ENCODE measurements at places on chromosomes 5 and 9.

GRCh38 chr5:80998590-80998979 is 38.4 kb downstream of the RASGRF2 start:
- DNase-seq = no peak

DNA sequence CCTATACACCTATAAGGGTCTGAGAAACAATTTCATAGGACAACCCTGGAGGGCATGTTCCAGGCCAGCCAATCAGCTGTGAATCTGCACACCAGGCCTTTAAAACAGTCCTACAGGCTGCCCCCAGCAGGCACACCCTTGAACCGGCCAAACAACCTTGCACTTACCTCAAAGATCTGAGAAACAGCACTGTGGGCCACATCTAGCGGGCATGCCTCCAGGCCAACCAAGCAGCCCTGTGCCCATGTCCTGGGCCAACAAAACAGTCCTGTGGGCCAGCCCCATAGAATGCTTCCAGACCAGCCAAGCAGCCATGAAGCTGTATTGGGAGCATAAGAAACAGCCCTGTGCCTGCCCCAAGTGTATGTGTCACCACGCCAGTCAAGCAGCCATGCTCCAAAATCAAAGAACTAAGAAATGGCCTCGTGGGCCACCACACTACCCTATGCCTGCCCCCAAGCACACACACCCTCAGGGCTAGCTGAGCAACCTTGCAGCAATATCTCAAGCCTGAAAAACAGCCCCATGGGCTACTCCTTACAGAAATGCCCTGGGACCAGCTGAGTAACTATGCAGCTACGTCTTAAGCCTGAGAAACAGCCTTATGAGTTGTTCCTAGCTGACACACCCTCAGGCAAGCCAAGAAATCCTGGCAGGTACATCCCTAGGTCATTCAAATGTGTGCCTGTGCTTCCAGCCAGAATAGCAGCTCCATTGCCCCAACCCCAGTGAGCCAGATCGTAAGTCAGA is 2243.8 kb upstream of the C9orf72 start:
- no peak for DNase-seq

DNA sequence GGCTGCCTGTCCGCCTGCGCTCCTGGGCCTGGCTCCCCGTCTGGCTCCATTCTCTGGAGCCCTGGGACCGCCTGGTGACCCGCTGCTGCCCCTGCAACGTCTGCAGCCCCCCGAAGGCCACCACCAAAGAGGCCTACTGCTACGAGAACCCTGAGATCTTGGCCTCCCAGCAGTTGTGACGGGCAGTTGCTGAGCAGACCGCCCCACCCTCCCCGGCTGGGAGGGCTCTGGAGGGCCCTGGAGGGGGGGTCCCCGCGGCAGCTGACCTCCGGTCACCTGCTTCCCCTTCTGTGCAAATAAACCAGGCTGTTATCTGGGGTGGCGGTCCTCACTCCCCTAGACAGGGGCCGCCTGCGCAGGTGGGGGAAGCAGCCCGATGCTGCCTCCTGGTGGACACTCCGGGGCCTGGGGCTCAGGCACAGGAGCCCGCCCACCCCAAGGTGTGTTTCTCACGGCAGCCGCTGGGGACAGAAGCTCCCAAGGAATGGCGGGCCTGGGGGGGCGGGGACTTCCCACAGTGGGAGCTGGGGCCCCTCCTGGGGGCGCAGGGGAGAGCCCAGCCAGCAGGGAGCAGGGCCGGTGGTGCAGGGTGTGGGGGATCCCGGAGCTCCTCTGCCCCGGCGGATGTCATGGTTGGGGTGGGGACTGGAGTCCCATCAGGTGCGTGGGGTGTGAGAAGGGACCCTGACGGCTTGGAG is 4.7 kb upstream of the TUBB4B start:
- peak; percentile 59 for DNase-seq

DNA sequence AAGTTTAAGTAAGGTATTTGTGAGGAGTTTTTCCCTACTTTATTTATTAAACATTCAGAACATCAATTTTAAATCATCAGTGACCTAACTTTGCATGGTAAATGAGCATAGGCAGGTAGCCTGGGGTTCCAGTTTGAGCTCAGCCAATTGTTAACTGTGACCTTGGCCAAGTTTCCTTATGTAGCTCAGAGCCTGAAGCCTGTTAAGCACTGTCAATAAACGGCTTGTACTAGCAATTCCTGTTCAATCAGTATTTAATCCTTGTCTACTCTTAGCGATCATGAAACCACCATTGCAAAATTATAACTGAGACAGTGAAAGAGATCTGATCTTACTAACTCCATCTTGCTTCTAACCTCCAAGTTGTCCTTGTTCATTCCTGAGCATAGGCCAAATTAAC is 4.7 kb upstream of the SOWAHA start:
- no peak for DNase-seq

GRCh38 chr5:13580058-13580457 is 364.4 kb downstream of the DNAH5 start:
- DNase-seq = no peak

GRCh38 chr5:17314907-17315471 is 97.6 kb downstream of the BASP1 start:
- peak; percentile 56 for DNase-seq

- no peak for DNase-seq
These were observed 379.4 kb upstream of the RORB start for GRCh38 chr9:74117731-74118130.

DNA sequence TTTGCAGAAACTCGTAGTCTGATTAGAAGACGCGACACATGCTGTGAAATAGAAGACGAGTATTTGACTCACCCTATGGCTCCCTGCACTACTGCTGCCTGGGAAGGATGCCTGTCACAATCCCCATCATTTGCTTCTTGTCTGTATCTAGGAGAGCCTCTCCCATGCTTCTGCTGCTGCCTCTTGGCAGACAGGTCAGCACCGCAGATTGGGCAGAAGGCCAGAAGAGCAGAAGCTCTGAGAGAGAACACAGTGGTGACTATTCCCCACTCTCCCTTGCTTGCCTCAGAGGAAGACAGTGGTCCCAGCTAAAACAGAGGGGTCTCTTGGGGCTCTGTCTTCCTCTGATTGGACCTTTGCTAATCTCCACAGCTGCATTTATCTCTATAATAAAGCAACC is 84.0 kb upstream of the SMIM32 start:
- no peak for DNase-seq

DNA sequence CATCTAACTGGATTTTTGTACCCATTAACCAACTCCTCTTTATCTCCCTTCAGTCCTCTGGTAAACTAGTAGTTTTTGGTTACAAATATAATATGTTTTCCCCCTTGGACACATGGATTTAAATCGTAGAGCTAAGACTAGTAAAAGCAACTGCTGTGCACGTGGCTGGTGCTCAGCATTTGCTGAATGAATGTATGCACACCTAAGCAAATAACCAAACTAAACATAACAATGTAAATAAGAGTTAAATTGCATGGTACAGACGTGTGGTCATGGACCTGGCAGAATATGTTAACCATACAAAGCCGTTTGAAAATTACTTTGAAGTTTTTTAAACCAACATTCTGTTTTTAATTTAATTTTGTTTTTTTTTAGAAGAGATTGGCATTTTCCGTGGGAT is 65.2 kb upstream of the FYB1 start:
- peak; percentile 49 for DNase-seq

DNA sequence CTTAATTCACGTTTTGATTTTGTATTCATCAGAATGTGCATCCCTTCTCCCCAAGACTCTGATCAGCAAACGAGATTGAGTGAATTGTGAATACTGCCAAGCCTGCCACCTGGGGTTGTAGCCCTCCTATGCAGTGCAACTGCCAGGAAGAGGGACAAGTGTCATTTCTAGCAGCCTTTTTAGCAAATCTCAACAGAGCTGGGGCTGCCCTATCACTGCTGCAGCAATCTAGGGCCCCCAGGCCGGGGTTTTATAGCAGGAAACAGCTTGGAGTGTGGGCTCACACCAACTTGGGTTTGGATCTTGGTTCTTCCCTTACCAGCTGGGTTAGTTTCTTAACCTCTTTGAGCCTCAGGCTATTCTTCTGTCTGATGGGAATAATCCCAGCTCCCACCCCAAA is 4.0 kb downstream of the CSF1R start:
- DNase-seq = no peak

DNA sequence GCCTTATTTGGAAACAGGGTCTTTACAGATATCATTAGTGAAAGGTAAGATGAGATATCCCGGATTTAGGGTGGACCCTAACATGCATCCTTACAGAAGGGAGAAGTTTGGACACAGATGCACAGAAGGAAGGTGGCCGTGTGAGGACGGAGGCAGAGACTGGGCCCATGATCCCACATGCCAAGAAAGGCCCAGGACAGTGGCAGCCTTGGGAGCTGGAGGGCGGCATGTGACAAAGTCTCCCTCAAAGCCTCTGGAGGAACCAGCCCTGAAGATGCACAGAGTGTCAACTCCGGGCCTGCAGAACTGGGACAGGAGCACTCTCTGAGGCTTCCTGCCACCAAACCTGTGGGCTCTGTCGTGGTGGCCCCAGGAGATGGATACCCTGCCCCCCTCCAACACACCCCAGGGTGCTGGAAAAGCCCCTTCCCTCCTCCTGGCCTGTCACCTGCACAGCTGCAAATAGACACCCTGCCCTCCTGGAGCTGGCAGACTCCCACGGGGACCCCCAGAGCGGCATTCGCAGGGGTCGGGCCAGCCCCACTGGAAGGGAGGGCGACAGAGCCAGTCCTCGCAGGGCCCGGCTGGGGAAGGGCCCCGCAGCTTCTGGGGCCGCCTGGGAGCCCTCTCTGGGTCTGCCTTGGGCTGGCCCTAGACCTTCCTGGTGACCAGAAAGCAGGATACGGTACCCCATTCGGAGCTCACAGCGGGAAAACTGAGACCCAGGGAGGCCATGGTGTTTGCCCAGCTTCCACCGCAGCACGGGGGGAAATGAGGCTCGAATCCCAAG is 7.9 kb downstream of the NACC2 start:
- DNase-seq = no peak

DNA sequence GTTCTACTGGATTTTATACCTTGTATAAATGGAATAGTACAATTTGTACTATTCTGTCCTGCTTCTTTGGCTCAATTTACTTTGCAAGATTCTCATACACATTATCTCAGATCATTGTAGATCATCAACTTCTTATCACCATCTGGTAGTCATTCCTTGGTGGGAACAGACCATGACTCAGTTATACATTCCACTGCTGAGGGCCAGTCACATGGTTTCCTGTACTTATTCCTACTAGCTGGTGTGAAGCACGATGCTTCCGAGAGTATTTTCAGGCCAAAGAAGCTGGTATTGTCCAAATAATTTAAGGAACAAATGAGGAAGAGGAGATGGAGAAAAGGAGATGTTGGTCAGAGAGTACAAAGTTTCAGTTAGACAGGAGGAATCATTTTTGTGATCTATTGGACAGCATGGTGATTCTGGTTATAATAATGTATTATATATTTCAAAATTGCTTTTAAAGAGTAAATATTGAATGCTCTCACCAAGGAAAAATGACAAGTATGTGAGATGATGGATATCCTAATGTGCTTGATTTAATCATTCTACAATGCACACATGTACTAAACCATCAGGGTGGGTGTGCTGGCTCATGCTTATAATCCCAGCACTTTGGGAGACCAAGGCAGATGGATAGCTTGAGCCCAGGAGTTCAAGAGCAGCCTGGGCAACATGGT is 124.1 kb downstream of the SYK start:
- no peak for DNase-seq

DNA sequence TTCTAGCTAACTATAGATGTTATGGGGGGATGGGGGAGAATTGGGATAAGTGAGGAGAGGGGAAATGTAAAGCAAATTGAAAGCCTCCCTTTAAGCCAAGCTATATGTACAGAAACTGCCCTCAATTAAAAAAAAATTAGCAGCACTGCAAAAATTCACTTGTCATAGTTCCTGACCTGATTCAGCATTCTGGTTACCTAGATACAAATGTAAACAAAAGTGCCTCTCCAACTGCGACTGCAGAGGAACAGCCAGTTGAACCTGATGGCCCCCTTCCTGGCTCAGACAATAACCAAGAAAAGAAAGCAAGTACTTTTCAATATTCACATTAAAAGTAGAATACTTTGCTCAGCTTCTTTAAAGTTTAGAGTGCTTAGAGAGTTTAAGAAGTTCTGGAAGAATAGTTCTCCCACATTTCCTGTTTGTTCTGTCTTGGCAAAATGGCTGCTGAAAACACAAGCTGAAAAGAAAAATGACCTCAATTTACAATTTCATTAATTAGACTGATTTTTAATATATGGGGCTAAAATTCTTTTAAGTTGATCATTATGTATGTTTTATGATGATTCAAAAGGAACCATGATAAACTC is 1.5 kb downstream of the FAM81B start:
- peak; percentile 57 for DNase-seq

- no peak for DNase-seq
These were observed 123.4 kb upstream of the MAN2A1 start for GRCh38 chr5:109566361-109566760.

GRCh38 chr5:61842840-61843239 is 463.2 kb upstream of the KIF2A start:
- DNase-seq = no peak

DNA sequence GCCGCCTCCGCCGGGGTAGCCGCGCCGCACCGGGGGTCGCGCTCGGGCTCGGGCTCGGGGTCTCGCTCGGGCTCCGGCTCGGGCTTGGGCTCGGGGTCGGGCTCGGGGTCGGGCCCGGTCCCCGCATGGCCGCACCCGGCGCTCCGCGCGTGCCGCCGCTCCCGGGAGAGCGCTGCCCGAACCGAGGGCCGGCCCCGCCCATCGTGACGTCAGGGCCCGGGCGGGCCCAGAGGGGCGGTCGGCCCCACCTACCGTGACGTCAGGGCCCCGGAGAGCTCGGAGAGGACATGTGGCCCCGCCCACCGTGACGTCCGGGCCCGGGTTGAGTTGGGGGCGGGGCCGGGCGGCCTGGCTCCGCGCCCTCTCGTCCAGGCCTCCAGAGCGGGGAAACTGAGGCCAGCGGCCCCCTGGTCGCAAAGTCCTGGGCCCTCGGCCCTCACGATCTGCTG is at the start of gene NSMF:
NSMF (minus strand) TSS at position 183 of the 449 bp plus-strand sequence. CDS start 232 bp downstream, outside the sequence.
- peak; percentile 68 for DNase-seq

DNA sequence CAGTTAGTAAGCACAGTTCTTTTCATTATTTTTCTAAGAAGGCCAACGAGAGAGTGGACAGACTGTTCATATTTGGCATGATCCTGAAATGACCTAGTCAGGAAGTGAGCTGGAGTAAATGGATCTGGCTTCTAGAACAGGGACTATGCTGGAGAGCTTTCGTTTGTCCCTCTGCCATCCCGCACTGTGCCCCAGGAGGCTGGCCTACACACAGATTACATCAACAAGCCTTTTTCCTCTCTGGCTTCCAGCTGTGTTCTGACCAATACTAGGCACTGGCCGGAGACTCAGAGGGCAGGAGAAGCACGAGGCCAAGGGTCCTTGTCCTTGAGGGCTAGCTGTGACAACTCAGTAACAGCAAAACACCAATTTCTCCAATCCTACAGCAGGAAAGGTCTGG is 127.8 kb downstream of the MED27 start:
- DNase-seq = no peak

- no peak for DNase-seq
These were observed 335.4 kb downstream of the MSX2 start for GRCh38 chr5:175059687-175060211.

DNA sequence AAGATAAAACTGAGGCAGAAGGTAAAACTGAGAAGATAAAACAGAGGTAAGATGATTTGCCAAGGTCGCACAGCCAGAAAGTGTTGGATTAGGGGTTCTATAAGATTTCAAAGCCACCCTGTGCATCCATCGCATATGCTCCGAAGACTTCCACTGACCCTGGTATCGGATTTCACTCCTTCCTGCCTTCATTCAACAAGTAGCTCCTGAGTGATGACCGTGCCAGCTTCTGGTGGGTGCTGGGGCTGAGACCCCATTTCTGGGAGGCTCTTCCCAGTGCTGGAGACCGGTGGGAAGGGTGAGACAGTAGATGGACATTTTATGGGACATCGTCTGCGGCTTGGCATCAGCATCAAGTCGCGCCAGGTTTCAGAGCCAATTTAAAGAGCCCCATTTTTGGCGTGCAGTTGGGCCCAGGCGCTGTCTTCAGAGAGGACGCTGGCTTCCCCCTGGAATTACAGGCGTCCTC is 53.7 kb upstream of the DAB2IP start:
- DNase-seq = no peak
